ENCODE measurements at places on chromosomes 3 and 15. TPM values are rescaled to one million over a fixed set of nuclear protein-coding genes. Genes with fewer than 3 reads are reported as not detected.

OCA2 gene
- total RNA-seq = 0.32 TPM

SCAPER gene
- 33.9 TPM for total RNA-seq

CDCP1 gene
- total RNA-seq = 0.25 TPM

GOLGA8G gene
- not detected for total RNA-seq

CPEB1 gene
- total RNA-seq = 2.5 TPM

QRICH1 gene
- 71.4 TPM for total RNA-seq

UBE2E1 gene
- 73.4 TPM for total RNA-seq

- no peak for DNase-seq
Measured at GRCh38 chr3:167978486-167978885, 117.2 kb downstream of the GOLIM4 start.

DNA sequence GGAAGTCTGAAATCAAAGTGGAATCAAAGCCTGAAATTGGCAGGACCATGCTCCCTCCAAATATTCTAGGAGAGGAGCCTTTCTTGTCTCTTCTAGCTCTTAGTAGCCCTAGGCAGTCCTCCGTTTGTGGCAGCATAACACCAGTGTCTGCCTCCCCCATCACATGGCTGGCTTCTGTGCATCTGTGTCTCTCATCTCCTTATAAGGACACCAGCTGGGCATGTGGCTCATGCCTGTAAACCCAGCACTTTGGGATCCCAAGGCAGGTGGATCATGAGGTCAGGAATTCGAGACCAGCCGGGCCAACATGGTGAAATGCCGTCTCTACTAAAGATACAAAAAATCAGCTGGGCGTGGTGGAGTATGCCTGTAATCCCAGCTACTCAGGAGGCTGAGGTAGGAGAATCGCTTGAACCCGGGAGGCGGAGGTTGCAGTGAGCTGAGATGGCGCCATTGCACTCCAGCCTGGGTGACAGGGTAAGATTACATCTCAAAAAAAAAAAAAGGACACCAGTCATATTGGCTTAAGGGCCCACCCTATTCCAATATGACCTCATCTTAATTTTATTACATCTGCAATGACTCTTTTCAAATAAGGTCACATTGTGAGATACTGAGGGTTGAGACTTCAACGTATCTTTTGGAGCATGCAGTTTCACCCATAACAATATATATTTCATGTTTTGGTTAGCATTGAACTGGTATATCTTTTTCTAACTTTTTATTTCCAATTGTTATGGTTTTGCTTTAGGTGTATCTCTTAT lies 148.0 kb upstream of the TPM1 start:
- DNase-seq = no peak

DNA sequence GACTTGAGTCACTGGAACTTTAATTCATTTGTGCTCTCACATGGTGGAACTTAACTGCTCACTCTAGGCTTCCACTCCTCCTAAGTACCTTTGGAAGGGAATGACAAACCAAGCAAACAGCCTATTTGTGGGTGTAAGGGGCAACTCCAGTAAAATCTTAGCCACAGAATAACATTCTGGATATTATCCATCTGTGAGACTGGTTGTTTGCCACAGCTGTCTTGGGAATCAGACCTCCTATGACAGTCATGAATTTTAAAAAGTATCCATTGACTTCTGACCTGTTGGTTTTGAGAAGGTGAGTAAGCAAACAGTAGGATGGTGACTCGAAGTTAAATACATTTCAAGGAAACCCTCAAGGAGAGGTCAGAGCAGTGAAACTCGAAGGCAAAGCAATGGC lies 147.3 kb upstream of the CDIN1 start:
- no peak for DNase-seq

DNA sequence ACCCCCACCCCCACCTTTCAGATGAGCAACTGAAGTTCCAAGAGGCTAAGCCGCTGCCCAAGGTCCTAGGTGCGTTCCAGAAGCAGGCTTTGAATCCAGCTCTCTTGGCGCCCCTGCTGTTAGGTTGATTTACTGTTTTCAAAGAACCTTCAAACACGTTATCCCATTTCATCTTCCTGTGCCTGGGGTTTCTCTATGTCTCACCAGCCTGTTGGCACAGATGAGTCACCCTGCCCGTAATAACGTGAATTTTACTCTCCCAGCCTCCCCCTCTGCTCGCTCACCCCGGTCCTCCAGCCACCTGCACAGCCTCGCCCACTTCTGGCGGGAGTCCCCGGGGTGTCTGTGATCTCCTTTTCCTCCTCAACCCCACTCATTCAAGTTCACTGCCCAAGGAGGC lies 13.0 kb upstream of the TSEN2 start:
- no peak for DNase-seq

DNA sequence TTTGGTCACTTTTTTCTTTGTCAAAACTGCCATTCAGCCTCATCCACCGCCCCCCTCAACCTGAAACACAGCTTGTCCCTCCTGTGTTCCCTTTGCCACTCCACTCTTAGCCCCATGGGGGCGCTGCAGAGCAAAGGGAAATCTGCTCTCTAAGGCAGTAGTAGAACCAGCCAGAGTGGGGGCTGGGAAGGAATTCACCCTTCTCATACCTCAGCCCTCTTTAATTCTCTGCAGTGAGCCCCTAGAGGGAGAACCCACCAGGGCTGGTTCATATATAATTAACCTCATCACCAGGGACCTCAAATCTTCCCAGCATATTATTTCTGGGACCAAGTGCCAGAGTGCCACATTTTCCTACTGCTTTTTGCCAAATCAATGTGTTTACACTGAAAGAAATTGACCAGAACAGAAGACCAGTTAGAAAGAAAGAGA lies 2.8 kb upstream of the BCL6 start:
- DNase-seq = peak; percentile 92

GRCh38 chr15:74664028-74664616 lies 31.7 kb downstream of the EDC3 start:
- no peak for DNase-seq

GRCh38 chr3:84141571-84141970 lies 817.2 kb upstream of the CADM2 start:
- DNase-seq = no peak

DNA sequence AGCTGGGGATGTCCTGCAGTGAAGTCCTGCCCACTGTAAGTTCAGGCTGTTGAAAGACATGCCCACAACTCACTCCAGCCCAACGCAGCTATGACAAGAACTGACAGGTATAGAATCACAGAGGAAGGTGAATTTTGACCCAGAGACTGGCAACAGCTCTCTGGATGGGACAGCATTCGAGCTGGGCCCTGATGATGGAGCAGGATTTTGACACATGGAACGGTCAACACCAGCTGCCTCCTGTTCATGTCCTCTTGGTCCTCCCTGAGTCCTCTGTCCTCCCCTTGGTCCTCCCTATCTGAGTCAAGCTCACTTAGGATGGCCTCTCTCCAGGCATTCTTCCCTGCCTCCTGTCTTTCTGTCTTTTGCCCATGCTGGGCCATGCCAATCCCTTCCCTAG lies 15.2 kb upstream of the ACAN start:
- DNase-seq = no peak

All from heart right ventricle (tissue), 16 donors.